Smooth muscle cell of bladder (primary cell): ENCODE measurements at places on chromosomes 4 and X. TPM values are rescaled to one million over a fixed set of nuclear protein-coding genes. Genes with fewer than 3 reads are reported as not detected.

The UGT2B11 gene
- total RNA-seq, result not detected in 2 replicates

The DTHD1 gene
- total RNA-seq, result not detected in 2 replicates

The PPP1R2C gene
- not detected in 2 replicates for total RNA-seq

The JADE3 gene
- 2.7 and 5.1 TPM in 2 replicates for total RNA-seq

The BST1 gene
- 19.9 and 21.2 TPM in 2 replicates for total RNA-seq

The ZNF630 gene
- total RNA-seq, result 1.7 and 2.1 TPM in 2 replicates

The RS1 gene
- not detected in 2 replicates for total RNA-seq
